ENCODE measurements at places on chromosomes 1 and 21.

GRCh38 chr21:42426876-42427480 lies 23.3 kb downstream of the UBASH3A start:
- DNase-seq = no peak

DNA sequence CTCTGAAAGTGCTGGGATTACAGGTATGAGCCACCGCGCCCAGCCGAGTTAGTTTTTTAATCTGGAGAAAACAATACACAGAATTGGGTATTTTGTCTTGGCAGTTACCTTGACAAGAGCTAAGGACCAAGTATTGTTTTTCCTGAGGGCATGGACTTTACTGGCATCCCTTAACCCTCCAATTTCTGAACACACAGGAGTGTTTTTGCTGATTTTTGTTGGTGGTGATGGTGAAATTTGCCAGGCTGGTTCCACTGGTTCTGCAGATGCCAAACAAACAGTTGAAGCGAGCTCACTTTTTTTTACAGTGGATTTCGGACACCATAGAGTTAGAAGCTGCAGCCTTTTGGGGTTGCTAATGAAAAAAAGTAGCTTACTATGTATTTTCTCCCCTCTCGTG lies 37.2 kb upstream of the SH3D21 start:
- no peak for DNase-seq

- no peak for DNase-seq
These were observed 101.9 kb downstream of the SLC45A1 start for GRCh38 chr1:8419861-8420260.

DNA sequence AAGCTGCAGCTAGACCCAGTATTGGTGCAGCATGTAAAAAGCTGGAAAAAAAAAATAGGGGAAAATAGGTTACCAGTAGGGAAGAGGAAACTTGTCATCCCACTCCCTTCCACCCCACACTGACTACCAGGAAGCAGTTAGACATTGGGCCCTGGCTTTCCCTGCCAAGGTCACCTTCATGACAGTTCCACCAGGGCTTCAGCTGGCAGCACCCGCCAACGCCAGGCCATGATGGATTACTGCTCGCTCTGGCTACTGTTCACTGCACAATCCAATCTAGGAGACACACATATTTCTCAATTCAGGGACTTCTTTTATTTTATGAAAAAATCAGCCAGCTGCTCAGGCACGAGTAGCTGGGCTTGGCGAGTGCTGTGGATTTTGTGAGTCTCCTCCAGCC lies 127.7 kb downstream of the DMRTA2 start:
- no peak for DNase-seq

- DNase-seq = no peak
These were observed 28.2 kb downstream of the UTS2 start for GRCh38 chr1:7824701-7825100.

GRCh38 chr1:31605908-31606427 lies 11.5 kb upstream of the HCRTR1 start:
- no peak for DNase-seq

DNA sequence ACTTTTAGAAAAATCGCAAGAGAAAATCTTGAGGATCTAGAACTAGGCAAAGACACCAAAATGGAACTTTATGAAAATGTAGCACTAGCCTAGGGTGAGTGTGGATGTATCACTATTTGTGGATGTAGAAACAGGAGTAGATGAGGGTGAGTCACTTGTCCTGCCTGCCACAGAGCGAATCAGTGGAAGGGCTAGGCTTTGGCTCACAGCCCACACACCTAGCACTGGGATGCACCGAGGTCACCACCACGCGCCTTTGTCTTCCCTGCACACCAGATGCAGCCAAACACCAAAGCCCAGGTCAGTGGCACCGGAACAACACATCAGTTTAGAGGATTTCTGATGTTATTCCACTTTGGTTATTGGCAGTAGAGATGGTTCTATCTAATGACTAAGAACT lies 38.2 kb downstream of the PKNOX1 start:
- DNase-seq = no peak

- no peak for DNase-seq
These were observed 2.7 kb downstream of the MEF2D start for GRCh38 chr1:156497743-156498431.

- no peak for DNase-seq
These were observed at the start of gene KRTAP19-3 for GRCh38 chr21:30491963-30492428. Gene KRTAP19-3 (minus strand): TSS chr21:30492013. CDS start chr21:30491957, 56 bp downstream.

DNA sequence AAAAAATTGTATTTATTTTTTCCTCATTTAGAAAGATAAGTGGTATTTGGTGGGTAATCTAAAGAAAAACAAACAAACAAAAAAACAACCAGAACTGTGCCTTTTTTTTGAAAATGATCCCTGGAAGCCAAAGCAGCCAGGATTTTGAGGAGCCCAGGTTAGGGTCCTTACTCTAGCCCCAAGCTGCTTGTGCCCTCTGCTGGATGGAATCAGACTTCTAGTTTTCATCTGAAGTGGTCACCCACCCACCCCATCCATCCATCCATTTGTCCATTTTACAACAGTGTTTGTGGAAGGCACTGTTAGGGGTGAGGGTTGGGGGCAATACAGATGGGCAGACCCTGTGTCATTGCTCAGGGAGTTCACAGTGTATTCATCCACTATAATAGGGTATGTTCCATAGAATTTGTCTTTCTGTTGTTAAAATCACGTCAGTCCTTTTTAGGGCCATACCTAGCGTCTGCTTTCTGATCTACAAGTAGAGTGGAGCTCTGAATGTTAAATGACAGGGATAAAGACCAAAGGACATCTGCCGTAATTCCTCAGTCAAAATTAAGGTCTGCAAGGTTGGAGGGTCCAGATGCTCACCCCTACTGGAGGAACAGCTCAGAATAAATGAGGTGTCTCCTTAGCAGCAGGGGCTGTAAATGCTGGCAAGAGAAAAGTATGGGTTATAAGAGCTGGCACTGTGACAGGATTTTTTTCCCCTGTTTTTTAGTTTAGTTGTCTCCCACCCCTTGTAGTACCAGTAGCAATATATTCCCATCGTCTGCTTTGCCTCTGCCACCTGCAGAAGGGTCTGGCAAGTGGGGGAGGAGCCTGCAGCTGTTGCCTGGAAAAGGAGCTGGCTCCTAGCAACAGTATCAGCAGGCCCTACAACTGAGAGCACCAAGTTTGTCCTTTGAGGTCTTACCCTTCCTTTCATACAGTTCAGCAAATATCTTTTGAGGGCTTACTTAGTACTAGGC lies 3.2 kb downstream of the LRRC42 start:
- DNase-seq = no peak

- DNase-seq = no peak
These were observed 279.9 kb upstream of the RUNX1 start for GRCh38 chr21:35328856-35329455.

- DNase-seq = no peak
These were observed 3.9 kb downstream of the DISP3 start for GRCh38 chr1:11482701-11483479.

- no peak for DNase-seq
These were observed 128.0 kb downstream of the CDC42BPA start for GRCh38 chr1:227190321-227190720.

DNA sequence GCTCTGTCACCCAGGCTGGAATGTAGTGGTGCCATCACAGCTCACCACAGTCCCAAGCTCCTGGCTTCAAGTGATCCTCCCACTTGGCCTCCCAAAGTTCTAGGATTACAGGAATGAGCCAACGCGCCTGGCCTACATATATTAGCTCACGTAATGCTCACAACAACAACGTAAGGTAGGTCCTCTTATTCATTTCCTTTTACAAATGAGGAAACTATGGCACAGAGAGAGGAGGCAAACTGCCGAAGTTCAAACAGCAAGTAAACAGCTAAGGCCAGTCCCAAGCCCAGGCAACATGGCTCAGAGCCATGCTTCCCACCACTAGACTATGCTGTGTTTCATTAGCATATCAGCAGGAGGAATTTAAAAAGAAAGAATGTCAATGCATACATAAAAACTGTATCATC lies 284.4 kb downstream of the VAV3 start:
- DNase-seq = no peak

DNA sequence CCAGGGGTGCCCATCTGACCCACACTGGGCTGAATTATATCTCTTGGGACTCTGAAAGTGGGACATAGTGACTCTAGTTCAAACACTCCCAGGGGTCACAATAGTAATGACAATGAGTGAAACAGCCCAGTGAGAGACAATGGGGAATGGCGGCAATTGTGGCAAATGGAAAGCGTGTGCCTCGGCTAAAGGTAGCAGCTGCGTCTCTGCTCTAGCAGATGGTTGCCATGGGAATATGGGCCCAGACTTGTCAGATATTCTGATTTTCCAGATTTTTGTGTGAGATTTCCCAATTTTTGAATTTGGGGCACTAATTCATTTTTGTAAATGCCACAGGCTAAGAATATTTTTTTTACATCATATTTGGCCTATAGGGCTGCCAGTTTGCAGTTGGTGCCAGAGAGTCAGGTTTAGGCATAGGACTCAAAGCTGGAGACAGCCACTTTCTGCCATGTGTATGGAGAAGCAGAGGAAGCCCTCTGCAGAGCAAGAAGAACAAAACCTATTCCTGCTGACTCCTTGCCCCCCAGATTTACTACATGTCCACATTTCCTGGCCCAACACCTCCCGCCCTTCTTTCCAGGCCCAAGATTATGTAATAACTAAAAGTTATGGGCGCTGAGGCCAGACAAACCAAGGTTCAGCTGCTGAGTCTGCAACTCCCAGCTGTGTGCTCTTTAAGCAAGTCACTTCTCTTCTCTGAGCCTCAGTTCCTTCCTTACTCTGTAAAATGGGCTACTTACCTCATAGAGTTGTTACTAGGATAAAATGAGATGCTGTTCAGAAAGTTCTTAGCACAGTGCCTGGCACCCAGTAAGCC lies 21.6 kb upstream of the PTP4A2 start:
- DNase-seq = no peak

- DNase-seq = no peak
These were observed 14.0 kb upstream of the FAAP20 start for GRCh38 chr1:2208309-2209239.
